Stimulated activated memory B cell treated with anti-CD40 and anti-IgM and Interleukin-4, amounts not matched to agents 10 μg/mL and 1 μg/mL and 100 μg/mL, for 72 hours (primary cell): ENCODE measurements at places on chromosomes 1 and 21.

- H3K4me3 ChIP-seq = no peak overlapping the region
- no peaks in the 10 kb centered on the region for H3K4me1 ChIP-seq
- peaks cover 68% of the 10 kb centered on the region for H3K36me3 ChIP-seq
- ATAC-seq = no peak
Measured at GRCh38 chr1:33015216-33015615, 21.5 kb downstream of the AK2 start.

DNA sequence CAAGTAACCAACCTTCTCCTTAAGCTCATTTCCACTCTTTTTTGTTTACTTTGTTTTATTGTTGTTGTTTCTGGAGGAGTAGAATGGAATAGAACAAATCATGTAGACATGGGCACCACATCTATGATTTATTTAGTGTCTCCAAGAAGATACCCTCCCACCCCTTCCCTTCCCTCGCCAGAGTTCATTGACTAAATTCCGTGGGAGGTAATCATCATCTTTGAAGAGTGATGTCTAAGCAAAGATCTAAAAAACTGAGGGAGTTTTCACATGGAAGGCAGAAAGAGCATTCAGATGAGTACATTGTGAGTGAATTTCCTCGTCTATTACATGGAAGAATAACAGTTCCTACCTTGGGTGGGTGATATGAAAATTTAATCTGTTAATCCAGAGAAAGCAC, 136.2 kb downstream of the SEC16B start:
- H3K27me3 ChIP-seq = no peaks in the 10 kb centered on the region
- no peak overlapping the region for H3K27ac ChIP-seq
- no peak for ATAC-seq
- H3K36me3 ChIP-seq = no peaks in the 10 kb centered on the region
- no peak overlapping the region for H3K4me3 ChIP-seq

- peak overlapping the region; percentile 86 for H3K4me3 ChIP-seq
- H3K4me1 ChIP-seq = peaks cover 44% of the 10 kb centered on the region
- peak overlapping the region; percentile 40 for H3K27ac ChIP-seq
- H3K36me3 ChIP-seq = no peaks in the 10 kb centered on the region
- peaks cover 15% of the 10 kb centered on the region for H3K27me3 ChIP-seq
Measured at GRCh38 chr1:44406737-44407429, 1.8 kb downstream of the RNF220 start.

DNA sequence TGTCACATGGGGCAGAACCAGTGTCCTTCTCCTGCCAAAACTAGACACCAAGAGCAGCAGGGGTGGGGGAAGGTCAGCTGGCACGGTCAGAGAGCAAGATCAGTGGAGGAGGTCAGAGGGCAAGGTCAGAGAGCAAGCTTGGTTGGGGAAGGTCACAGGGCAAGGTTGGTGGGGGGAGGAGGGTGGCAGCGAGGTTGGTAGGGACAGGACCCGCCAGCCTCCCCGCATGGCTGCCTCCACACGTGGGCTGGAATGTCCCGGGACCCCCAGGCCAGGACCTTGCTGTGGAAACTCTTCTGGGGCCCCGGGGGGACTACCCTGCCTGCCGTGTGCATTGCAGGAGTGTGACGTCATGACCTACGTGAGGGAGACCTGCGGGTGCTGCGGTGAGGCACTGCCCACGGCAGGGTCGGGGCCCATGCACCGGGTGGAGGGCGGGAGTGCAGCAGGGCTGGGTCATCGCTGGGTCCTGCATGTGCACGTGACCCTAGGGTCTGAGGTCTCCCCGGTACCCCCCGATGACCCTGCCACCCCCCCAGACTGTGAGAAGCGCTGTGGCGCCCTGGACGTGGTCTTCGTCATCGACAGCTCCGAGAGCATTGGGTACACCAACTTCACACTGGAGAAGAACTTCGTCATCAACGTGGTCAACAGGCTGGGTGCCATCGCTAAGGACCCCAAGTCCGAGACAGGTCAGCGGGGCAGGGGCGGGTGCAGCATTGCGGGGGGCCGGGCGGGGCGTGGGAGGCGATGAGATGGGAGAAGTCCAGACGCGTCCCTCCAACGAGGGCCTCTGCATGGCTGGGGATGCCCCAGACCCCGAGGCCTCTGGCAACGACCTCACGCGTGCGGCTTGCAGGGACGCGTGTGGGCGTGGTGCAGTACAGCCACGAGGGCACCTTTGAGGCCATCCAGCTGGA, 27.3 kb downstream of the COL6A2 start:
- H3K27me3 ChIP-seq = peaks cover 2% of the 10 kb centered on the region
- no peaks in the 10 kb centered on the region for H3K4me1 ChIP-seq
- ATAC-seq = peak; percentile 17
- no peaks in the 10 kb centered on the region for H3K36me3 ChIP-seq

DNA sequence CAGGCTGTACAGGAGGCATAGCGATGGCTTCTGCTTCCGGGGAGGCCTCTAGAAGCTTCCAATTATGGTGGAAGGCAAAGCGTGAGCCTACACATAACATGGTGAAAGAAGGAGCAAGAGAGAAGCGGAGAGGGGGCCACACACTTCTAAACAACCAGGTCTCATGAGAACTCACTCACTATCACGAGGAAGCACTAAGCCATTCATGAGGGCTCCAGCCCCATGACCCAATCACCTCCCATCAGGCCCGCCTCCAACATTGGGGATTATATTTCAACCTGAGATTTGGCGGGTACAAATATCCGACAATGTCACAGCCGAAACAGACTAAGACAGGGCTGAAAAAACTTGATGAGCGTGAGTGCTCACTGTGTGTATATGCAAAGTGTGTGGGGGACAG, 89.3 kb upstream of the CNIH3 start:
- no peak overlapping the region for H3K4me3 ChIP-seq
- H3K36me3 ChIP-seq = no peaks in the 10 kb centered on the region
- no peak overlapping the region for H3K27ac ChIP-seq
- peaks cover 10% of the 10 kb centered on the region for H3K27me3 ChIP-seq
